T-cell (primary cell): ENCODE measurements at places on chromosomes 11 and 22.

GRCh38 chr11:124674168-124674517 lies 439 bp downstream of the SPA17 start:
- no peak for DNase-seq

DNA sequence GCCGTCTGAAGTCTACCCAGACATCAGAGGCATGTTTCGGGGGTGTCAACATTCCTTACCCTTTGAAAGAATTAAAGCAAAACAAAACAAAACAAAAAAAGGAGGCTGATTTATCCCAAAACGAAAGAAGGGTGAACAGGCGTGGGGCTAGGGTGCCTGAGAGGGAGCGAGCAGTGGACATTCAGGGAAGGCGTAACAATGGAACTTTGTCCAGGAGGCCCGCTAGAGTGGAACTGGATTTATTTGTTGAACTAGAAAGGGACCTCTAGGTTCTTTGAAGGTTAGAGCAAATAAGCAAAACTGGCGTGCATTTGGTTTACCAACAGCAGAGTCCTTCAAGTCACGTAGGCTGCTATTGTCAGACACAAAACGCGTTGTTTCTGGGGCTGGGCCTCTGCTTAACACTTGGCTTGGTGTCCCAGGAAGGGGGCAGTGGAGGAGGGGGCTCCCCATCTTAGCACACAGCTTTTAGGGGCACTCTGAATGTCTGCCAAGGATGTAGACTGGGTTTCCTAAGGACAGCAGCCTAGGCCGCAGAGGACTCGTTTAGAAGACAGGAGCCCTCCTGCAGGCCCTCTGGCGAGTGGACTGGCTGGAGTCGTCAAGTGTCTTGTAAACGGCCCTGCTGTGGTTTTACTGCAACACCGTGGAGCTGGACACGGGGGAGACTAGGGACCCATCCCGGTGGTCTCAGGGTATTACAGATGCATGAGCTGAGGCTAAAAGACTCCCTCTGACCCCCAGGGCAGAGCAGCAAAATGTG lies 203.7 kb upstream of the SORL1-AS1 start:
- DNase-seq = no peak

DNA sequence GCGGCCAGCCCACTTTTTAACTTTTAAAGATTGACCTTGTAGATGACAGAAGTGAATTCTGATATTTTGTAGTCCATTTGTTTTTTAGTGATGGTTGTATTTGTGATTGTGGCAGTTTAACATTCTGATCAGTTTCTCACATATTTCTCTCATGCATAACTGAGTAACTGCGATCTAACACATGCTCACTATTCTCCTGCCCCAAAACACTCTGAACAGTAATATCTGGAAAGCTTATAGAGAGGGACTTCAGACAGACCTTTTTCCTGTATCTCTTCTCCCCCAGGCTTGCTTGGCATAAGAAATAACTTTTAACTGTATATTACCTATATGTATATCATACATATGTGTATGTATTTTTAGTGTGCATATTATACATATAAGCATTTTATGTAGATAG lies 37.3 kb upstream of the MYO18B start:
- DNase-seq = no peak

GRCh38 chr11:65890324-65891218 lies at the start of gene CCDC85B:
CCDC85B (plus strand) TSS chr11:65890673; CDS start chr11:65890784, 111 bp downstream.
- DNase-seq = peak; percentile 98

GRCh38 chr22:45321827-45322226 lies 12.1 kb downstream of the FAM118A start:
- no peak for DNase-seq

DNA sequence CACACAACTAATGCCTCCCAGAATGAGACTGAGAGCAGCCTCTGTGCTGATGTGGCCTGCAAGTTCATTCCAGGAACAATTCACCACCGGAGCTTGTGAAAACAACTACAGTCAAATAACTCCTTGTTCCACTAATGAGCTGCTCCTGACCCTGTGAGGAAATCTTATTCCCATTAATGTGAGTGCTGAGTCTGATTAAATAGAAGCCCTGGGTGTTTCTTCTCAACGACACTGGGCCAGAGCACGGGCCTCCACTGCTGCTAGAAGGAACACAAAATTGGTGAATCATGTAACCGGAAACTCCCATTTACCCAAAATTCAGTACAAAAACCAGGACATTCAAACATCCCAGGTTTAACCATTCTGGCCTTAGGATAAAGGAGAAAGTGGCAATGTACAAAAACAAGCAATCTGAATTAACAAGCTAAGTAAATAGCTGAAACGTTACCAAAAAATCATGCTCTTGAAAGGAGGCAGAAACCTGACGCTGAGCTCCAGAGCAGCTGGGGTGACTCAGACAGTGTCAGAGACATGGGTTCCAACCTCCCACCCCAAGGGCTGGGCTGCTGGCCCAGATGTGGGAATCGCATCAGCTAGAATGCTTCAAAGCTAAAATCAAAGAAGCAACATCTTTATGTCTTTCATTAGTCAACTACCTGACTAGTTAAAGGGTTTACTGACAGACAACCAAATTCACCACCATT lies 26.7 kb downstream of the SERGEF start:
- no peak for DNase-seq

DNA sequence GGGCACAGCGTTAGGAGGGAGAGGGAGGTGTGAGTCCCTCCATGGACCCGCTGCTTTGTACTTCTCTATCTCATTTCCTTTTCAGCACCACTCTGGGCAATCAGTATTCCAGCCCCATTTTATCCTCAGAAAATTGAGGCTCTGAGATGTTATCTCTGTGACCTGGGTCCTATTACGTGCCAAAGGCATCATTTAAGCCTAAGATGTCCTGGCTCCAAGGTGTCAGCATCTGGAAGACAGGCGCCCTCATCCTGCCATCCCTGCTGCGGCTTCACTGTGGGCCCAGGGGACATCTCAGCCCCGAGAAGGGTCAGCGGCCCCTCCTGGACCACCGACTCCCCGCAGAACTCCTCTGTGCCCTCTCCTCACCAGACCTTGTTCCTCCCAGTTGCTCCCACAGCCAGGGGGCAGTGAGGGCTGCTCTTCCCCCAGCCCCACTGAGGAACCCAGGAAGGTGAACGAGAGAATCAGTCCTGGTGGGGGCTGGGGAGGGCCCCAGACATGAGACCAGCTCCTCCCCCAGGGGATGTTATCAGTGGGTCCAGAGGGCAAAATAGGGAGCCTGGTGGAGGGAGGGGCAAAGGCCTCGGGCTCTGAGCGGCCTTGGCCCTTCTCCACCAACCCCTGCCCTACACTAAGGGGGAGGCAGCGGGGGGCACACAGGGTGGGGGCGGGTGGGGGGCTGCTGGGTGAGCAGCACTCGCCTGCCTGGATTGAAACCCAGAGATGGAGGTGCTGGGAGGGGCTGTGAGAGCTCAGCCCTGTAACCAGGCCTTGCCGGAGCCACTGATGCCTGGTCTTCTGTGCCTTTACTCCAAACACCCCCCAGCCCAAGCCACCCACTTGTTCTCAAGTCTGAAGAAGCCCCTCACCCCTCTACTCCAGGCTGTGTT lies 829 bp upstream of the APOC3 start:
- DNase-seq = no peak

DNA sequence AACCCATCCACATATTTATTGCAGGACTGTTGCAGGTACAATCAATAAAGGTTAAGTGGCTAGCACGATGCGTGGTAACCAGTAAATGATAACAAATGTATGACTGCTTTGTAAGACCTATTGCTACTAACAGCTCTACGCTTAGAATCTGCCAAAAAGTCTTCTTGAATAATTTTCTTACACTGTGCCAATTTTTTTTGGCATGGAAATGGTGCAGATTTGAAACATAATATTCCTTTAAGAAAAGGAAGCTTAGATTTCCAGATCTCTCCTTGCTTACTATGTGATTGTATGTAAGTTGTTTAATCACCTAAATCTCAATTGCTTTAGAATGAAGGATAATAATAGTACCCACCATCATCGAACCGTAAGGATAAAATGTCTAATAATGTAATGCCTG lies 192.0 kb downstream of the LRRC4C start:
- no peak for DNase-seq
